Caco-2 (cell line): ENCODE measurements at places on chromosomes 4 and X. TPM values are rescaled to one million over a fixed set of nuclear protein-coding genes. Genes with fewer than 3 reads are reported as not detected.

PNMA5 gene
- not detected in 2 replicates for total RNA-seq

- no peak for DNase-seq
Measured at GRCh38 chr4:37747772-37748330, 61.7 kb upstream of the RELL1 start.

DNA sequence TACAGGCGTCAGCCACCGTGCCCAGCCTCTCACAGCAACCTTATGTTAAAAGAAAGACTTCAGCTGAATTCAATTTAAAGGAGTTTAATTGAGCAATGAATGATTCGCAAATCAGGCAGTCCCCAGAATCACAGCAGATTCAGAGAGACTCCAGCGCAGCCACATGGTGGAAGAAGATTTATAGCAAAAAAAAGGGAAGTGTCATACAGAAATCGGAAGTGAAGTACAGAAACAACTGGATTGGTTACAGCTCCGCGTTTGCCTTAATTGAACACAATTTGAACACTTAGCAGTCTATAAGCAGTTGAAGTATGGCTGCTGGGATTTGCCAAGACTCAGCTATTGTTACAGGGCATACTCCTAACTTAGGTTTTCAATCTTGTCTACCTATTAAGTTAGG, 19.8 kb downstream of the CENPVL3 start:
- no peak for DNase-seq

DNA sequence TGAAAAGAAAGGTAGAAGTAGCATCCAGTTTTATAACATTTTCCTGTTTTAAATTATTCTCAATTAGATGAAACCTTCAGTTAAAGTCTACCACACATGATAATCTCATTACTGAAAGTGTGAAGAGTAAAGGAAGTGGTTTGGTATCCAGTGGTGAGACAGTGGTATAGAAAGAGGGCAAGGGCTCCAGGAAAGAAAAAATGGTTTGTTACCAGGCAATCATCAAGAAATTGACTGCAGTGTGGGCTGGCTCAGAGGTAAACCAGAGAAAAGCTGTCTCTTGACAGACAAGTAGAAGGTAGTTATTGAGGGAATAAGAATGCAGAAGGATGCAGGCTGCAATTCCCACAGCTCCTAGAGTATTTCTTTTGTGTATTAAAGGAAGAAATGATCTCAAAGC, 406.2 kb downstream of the TLL1 start:
- DNase-seq = no peak

GRCh38 chr4:142607976-142608375, 238.1 kb downstream of the INPP4B start:
- DNase-seq = no peak
